ENCODE measurements at places on chromosomes 5 and 9. TPM values are rescaled to one million over a fixed set of nuclear protein-coding genes. Genes with fewer than 3 reads are reported as not detected.

Gene SLC34A1
- total RNA-seq: not detected

Gene RASGRF2
- total RNA-seq: 2.6 TPM

Gene FCN2
- total RNA-seq: not detected

Gene C9orf153
- not detected for total RNA-seq

Gene NEK6
- total RNA-seq: 38.0 TPM

Gene ATOX1
- 222 TPM for total RNA-seq

Gene IRX1
- total RNA-seq: 22.1 TPM

Gene IFNK
- not detected for total RNA-seq

Gene ISL1
- not detected for total RNA-seq

Gene CDX1
- total RNA-seq: not detected

Gene CKMT2
- total RNA-seq: not detected

Gene SLCO4C1
- total RNA-seq: 0.63 TPM

Gene SKP1
- total RNA-seq: 277 TPM

Gene GLRA1
- not detected for total RNA-seq

Gene FOXD4L5
- total RNA-seq: not detected

Gene FKTN
- total RNA-seq: 19.5 TPM

Gene ACTBL2
- total RNA-seq: 2.2 TPM

Gene GABRA6
- total RNA-seq: not detected

Gene DRD1
- total RNA-seq: not detected

Gene ADAMTS19
- total RNA-seq: 0.72 TPM

Gene PLPP6
- 4.2 TPM for total RNA-seq

Gene CDH6
- 34.9 TPM for total RNA-seq

Gene PPP1R26
- total RNA-seq: 26.3 TPM

Gene CTXN3
- total RNA-seq: not detected

Gene SH2D3C
- total RNA-seq: not detected

Gene PCDHGA6
- 0.36 TPM for total RNA-seq

Gene SAXO1
- total RNA-seq: not detected

Gene LMAN2
- total RNA-seq: 266 TPM

Gene CDH9
- not detected for total RNA-seq

Gene PAEP
- total RNA-seq: not detected

Gene RASEF
- total RNA-seq: 11.6 TPM

Gene ACOT12
- not detected for total RNA-seq

Gene IL9
- not detected for total RNA-seq

Gene SPATA31E1
- total RNA-seq: not detected

Gene AK1
- 48.1 TPM for total RNA-seq

Gene FBXL7
- total RNA-seq: 4.7 TPM

Gene ANKRD55
- total RNA-seq: not detected

Gene IRX2
- 17.2 TPM for total RNA-seq

Gene FIBCD1
- 0.29 TPM for total RNA-seq

Gene TXNDC8
- total RNA-seq: not detected

Gene KCTD16
- total RNA-seq: 0.06 TPM

Gene KCNIP1
- total RNA-seq: 2.0 TPM

Gene CCDC152
- total RNA-seq: 2.7 TPM

Gene PPP3R2
- not detected for total RNA-seq

Gene GPR150
- not detected for total RNA-seq

Gene FGFR4
- total RNA-seq: 54.6 TPM

Gene PLPP7
- total RNA-seq: 2.2 TPM

Gene FOXI1
- total RNA-seq: not detected

Gene GABRP
- total RNA-seq: not detected

Gene GLIPR2
- 42.7 TPM for total RNA-seq
